Prostate gland (tissue), 2 donors: ENCODE measurements at places on chromosomes 16 and 17. TPM values are rescaled to one million over a fixed set of nuclear protein-coding genes. Genes with fewer than 3 reads are reported as not detected.
A peak's percentile ranks its signal among the peaks of the same experiment; 100 is the strongest.

SRP68 gene
- total RNA-seq = 51.2 TPM

MAP2K3 gene
- total RNA-seq = 25.9 TPM

PRSS36 gene
- 4.7 TPM for total RNA-seq

DCXR gene
- total RNA-seq = 744 TPM

NDRG4 gene
- 13.4 TPM for total RNA-seq

STAC2 gene
- total RNA-seq = 3.9 TPM

TBC1D3C gene
- total RNA-seq = not detected

CA4 gene
- total RNA-seq = 4.7 TPM

CAPNS2 gene
- total RNA-seq = 1.9 TPM

GRCh38 chr16:85628645-85629044, 15.5 kb downstream of the GSE1 start:
- DNase-seq = no peak
- no peak overlapping the region for H3K27ac ChIP-seq
- H3K27me3 ChIP-seq = no peaks in the 10 kb centered on the region
- no peak overlapping the region for H3K4me3 ChIP-seq
- H3K4me1 ChIP-seq = peaks cover 6% of the 10 kb centered on the region
- no peaks in the 10 kb centered on the region for H3K36me3 ChIP-seq

GRCh38 chr16:85453194-85453678, 159.9 kb upstream of the GSE1 start:
- H3K4me1 ChIP-seq = peaks cover 4% of the 10 kb centered on the region
- no peak overlapping the region for H3K27ac ChIP-seq
- H3K4me3 ChIP-seq = no peak overlapping the region
- DNase-seq = no peak
- H3K27me3 ChIP-seq = no peaks in the 10 kb centered on the region

GRCh38 chr16:68592466-68593337, 52.4 kb upstream of the CDH3 start:
- H3K27me3 ChIP-seq = no peaks in the 10 kb centered on the region
- no peak for DNase-seq
- no peak overlapping the region for H3K27ac ChIP-seq
- no peaks in the 10 kb centered on the region for H3K4me1 ChIP-seq
- no peaks in the 10 kb centered on the region for H3K36me3 ChIP-seq
- H3K4me3 ChIP-seq = no peak overlapping the region

GRCh38 chr17:40323391-40324381, 14.7 kb downstream of the RARA start:
- peaks cover 37% of the 10 kb centered on the region for H3K4me1 ChIP-seq
- peak overlapping the region; percentile 22 for H3K27ac ChIP-seq
- no peaks in the 10 kb centered on the region for H3K36me3 ChIP-seq

DNA sequence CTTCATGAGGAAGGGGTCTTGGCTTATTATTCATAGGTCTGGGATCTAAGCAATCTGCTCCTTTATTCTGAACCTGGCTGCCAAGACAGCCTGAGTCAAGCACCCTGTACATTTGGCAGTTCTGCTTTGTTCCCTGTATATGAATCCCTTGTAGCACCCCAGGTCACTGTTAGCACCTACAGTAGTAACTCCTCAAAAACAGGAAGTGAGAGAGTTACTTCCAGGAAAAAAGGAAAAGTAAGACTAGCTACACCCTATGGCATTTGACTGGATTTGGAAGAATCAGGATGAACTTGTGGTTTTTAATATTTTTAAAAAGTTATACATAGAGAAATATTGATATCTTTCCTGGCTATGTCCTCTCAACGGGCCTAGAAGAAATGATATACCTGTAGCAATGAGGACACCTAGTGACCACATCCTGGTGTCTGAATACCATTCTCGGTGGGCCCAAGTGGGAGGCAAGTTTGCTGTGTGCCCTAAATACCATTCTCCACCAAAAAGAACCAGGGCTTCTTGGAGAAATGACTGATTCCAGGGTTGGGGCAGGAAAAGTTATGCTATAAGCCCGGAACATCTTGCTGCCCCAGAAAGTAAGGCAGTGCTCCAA, 9.9 kb downstream of the ANKRD40 start:
- H3K27ac ChIP-seq = no peak overlapping the region
- no peak for DNase-seq
- no peaks in the 10 kb centered on the region for H3K27me3 ChIP-seq
- H3K4me3 ChIP-seq = no peak overlapping the region
- H3K36me3 ChIP-seq = peaks cover 9% of the 10 kb centered on the region
- peaks cover 9% of the 10 kb centered on the region for H3K4me1 ChIP-seq

DNA sequence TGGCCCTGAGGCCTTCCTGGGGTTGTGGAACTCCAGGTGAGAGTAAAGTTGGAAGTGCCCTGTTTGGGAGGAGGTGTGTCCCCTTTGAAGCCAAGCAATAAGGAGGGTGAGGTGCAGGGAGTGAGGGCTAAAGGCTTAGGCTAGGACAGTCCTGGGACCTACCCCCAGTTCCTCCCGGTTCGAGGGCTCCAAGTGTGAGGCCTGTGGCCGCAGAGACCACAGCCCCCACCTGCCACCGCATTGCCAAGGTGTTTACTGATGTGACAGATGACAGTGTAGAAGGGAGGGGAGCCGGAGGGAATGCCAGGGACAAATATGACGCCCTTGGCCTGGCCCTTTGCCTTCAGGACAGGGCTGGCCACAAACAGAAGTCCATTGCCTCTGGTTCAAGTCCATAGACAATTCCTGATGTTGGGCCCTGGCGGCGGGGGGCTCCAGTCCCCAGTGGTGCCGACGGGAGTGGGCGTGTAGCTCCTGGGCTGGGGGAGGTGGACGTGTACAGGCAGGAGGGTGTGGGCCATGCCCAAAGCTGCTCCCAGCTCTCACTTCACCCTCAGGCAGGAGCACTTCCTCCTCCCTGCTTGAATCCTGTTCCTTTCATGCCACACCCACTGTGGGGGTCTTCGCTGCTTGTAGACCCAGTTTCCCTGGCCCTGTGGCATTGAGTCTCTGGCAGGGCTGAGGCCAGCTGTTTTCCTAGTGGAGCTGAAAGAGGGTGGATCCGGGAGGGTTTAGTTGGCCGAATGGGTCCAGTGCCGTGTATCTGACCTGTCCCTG, 3.2 kb downstream of the ADORA2B start:
- no peaks in the 10 kb centered on the region for H3K36me3 ChIP-seq
- H3K27ac ChIP-seq = no peak overlapping the region
- no peaks in the 10 kb centered on the region for H3K27me3 ChIP-seq
- H3K4me3 ChIP-seq = no peak overlapping the region
- DNase-seq = no peak

DNA sequence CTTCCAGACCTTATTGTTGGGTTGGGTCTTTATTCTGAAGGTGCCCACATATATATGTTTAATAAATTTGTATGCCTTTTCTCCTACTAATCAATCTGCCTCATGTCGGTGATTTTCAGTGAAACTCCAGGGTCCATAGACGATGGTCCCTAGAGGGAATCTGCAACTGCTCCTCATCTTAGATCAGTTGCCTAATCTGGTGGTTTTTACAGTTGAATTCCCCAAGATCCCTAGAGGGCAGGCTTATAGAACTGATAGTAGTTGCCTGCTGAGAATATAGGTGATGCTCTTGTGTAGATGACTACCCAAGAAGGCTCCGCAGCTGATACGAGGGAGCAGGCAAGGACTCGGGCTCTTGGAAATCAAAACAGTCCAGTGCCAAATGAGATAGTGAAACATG, 619.2 kb upstream of the C16orf82 start:
- no peaks in the 10 kb centered on the region for H3K4me1 ChIP-seq
- no peaks in the 10 kb centered on the region for H3K36me3 ChIP-seq
- no peaks in the 10 kb centered on the region for H3K27me3 ChIP-seq
- DNase-seq = no peak

DNA sequence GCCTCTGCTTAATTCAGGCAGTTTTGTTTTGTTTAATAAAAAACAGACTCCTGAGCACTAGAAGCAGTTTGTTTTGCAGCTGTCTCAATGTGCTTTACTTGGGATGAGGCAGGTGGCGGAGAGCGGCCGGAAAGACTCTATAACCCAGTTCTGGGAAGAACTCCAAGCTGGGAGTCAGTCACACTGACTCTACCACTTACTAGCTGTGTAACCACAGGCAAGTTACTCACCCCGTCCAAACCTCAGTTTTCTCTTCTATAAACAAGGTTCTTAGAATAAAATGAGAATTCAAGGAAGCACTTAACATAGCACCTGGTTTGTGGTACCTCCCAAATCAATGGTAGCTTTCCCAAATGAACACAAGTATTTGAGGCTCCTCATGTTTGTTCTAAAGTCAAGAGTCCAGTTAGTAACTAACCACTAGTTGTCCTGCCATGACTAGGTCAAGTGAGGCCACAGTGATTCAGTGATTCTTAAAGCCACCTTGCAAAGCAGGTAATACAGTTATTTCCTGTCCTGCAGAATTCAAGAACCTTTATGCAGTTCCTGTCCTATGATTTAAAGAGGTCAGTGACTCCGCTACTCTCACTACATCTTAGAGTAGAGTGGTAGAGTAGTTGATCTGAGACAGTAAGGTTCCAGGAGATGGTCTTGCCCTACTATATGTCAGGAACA, 2.7 kb downstream of the TXNDC17 start:
- no peak overlapping the region for H3K27ac ChIP-seq
- DNase-seq = no peak
- H3K4me1 ChIP-seq = peaks cover 18% of the 10 kb centered on the region
- no peaks in the 10 kb centered on the region for H3K27me3 ChIP-seq
- no peak overlapping the region for H3K4me3 ChIP-seq

GRCh38 chr17:15398291-15398690, 56.9 kb upstream of the TEKT3 start:
- no peaks in the 10 kb centered on the region for H3K27me3 ChIP-seq
- DNase-seq = no peak
- no peak overlapping the region for H3K4me3 ChIP-seq

GRCh38 chr17:83192161-83192788, 112.9 kb downstream of the METRNL start:
- H3K36me3 ChIP-seq = no peaks in the 10 kb centered on the region
- no peaks in the 10 kb centered on the region for H3K27me3 ChIP-seq
- H3K4me1 ChIP-seq = no peaks in the 10 kb centered on the region
- H3K27ac ChIP-seq = no peak overlapping the region
- DNase-seq = no peak

- H3K4me1 ChIP-seq = no peaks in the 10 kb centered on the region
- H3K36me3 ChIP-seq = no peaks in the 10 kb centered on the region
- no peak for DNase-seq
- no peak overlapping the region for H3K27ac ChIP-seq
Measured at GRCh38 chr16:600781-601180, 10.9 kb downstream of the RAB40C start.

DNA sequence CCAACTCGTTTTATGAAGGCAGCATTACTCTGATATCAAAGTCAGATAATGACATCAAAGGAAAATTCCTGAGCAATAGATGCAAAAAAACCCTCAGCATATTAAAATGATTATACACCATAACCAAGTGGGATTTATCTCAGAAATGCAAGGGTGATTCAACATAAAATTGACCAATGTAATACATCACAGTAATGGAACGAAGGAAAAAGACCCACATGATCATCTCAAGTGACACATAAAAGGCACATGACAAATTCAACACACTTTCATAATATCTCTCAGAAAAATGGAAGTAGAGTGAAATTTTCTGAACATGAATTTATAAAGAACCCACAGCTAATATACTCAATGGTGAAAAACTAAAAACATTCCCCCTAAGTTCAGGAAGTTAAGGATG, 118.8 kb downstream of the ITFG1 start:
- H3K27me3 ChIP-seq = no peaks in the 10 kb centered on the region
- H3K36me3 ChIP-seq = no peaks in the 10 kb centered on the region
- H3K4me1 ChIP-seq = no peaks in the 10 kb centered on the region
- DNase-seq = no peak
- H3K27ac ChIP-seq = no peak overlapping the region

DNA sequence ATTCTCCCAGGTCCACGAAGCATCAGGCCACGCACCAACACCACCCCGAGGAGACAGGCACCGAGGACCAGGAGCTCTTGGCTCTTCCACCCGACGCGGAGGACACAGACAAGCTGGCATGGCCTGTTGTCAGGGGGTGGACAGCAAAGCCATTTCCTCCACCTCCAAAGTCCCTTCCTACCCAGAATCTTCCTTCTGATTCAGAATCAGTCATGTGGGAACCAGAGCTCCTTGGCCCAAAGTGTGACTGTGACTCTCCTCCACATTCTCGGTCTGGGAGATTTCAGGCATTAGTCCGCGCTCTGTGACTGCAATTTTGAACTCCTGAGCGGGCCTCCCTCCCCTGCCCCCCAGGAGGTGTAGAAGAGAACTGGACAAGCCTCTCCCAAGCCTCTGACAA, 9.2 kb downstream of the DNAH17 start:
- H3K27me3 ChIP-seq = peaks cover 3% of the 10 kb centered on the region
- no peak overlapping the region for H3K27ac ChIP-seq
- DNase-seq = no peak
- no peak overlapping the region for H3K4me3 ChIP-seq

DNA sequence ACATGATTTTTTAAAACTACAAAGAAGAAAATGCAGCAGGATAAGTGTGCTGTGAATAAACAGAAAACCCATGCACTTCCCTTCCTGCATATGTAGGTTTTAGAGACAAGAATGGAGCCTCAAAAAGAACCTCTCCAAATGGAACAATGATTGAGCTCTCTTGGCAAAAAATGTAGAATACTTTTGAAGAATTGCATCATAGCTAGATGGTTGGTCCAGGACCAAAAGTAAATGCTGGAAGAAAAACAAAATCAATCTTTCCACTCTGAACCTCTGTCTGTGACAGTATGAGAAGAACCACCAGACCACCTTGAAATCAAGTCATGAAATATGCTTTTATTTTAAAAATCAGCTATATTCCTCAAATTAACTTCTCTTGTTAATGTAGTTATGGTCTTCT, 17.5 kb downstream of the HELZ start:
- no peak for DNase-seq
- no peaks in the 10 kb centered on the region for H3K4me1 ChIP-seq
- no peak overlapping the region for H3K27ac ChIP-seq

- no peaks in the 10 kb centered on the region for H3K4me1 ChIP-seq
- no peak for DNase-seq
- no peaks in the 10 kb centered on the region for H3K27me3 ChIP-seq
- no peak overlapping the region for H3K4me3 ChIP-seq
- no peak overlapping the region for H3K27ac ChIP-seq
- H3K36me3 ChIP-seq = no peaks in the 10 kb centered on the region
Measured at GRCh38 chr16:5633845-5634440, 536.3 kb upstream of the EEF2KMT start.
